ENCODE measurements at places on chromosomes 11 and 22.

GRCh38 chr11:32224580-32224979 is 133.7 kb downstream of the RCN1 start:
- H3K4me3 ChIP-seq: no peak overlapping the region
- no peaks in the 10 kb centered on the region for H3K36me3 ChIP-seq
- DNase-seq: no peak

GRCh38 chr11:14954581-14954980 is 17.6 kb downstream of the CALCA start:
- H3K4me3 ChIP-seq: no peak overlapping the region
- no peaks in the 10 kb centered on the region for H3K36me3 ChIP-seq
- no peak overlapping the region for H3K27ac ChIP-seq

GRCh38 chr11:132913295-132913694 is 619.0 kb downstream of the OPCML start:
- no peak for DNase-seq
- H3K4me1 ChIP-seq: no peaks in the 10 kb centered on the region
- H3K27me3 ChIP-seq: no peaks in the 10 kb centered on the region

- no peak overlapping the region for H3K4me3 ChIP-seq
- H3K27ac ChIP-seq: no peak overlapping the region
- no peaks in the 10 kb centered on the region for H3K36me3 ChIP-seq
Measured at GRCh38 chr11:70488171-70488703, 89.9 kb downstream of the CTTN start.

DNA sequence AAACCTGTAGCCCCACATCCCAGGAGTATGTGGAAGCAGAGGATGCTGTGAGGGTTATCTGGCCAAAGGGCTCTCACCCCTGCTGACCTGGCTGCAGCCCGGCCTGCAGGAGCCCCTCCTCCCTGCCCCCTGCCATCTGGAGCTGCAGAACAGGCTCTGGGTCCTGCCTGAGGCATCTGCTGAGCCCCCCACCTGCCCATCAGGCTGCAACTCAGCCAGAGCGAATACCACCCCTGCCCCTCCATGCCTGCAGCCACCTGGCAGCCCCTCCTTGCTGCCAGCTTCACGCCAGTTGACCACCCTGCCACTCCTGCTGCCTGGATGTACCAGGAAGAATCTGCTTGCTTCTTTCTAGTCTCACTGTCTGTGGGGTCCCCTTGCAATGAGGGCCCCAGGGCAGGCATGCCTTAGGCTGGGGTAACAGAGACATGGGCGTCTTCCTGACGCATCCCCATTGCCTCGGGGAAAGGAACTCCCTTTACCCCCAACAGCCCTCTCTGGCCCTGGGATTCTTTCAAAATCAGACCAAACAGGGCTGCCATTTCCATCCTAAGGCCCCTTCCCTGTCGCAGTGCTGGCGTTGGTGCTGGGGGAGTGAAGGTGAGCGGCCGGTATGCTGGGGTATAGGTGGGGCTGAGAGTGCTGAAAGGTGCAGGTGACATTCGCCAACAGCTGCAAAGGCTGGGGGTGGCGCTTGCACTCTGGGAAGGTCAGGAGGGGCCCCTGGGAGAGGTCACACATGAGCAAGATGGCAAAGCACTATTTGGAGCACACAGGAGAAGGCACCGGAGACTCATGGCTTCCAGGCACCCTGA is 1334.6 kb downstream of the TBC1D22A start:
- peak; percentile 48 for DNase-seq
- no peaks in the 10 kb centered on the region for H3K36me3 ChIP-seq
- H3K4me3 ChIP-seq: no peak overlapping the region

- H3K36me3 ChIP-seq: no peaks in the 10 kb centered on the region
- no peak overlapping the region for H3K27ac ChIP-seq
- H3K4me1 ChIP-seq: no peaks in the 10 kb centered on the region
- no peak overlapping the region for H3K4me3 ChIP-seq
Measured at GRCh38 chr11:85795712-85796487, 15.0 kb downstream of the SYTL2 start.

DNA sequence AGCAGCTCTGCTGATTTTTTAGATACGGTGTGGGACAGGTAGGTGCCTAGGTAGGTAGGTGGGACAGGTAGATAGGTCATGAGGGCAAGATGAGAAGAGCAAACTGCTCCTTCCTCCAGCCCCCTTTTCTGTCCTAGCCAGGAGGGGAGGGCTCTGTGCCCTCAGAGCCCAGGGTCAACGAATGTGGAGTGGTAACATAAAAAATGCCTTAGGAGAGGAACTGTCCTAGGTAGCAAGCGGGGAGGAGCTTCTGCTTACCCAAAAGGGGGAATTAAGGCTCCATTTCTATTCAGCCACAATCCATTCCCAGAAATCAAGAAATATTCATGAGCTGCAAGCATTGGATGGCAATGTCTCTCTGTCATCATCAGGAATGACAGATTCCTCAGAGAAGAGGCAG is 234.8 kb downstream of the GRIK4 start:
- H3K27me3 ChIP-seq: no peaks in the 10 kb centered on the region
- DNase-seq: no peak
- no peaks in the 10 kb centered on the region for H3K4me1 ChIP-seq
- H3K36me3 ChIP-seq: no peaks in the 10 kb centered on the region

GRCh38 chr11:47101406-47101805 is 75.3 kb downstream of the ARFGAP2 start:
- DNase-seq: no peak
- no peaks in the 10 kb centered on the region for H3K27me3 ChIP-seq
- peaks cover 6% of the 10 kb centered on the region for H3K4me1 ChIP-seq
- no peak overlapping the region for H3K4me3 ChIP-seq

DNA sequence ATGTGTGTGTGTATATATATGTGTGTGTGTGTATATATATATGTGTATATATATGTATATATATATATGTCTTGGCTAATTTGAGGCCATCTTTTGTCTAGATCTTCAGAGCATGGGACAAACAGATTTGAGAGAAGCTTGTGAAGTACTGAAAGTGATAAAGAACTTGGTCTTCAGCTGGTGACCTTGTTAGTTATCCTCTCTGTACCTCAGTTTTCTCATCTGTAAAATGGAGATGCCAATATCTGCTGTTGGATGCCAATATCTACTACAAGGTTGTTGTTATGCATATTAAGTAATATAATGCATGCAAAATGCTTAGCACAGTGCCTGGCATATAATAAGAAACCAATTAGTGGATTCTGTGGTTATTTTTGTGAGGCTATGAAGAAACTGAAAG is 2.5 kb upstream of the FEZ1 start:
- H3K27ac ChIP-seq: no peak overlapping the region
- H3K27me3 ChIP-seq: no peaks in the 10 kb centered on the region
- H3K36me3 ChIP-seq: no peaks in the 10 kb centered on the region
- H3K4me1 ChIP-seq: no peaks in the 10 kb centered on the region

GRCh38 chr11:21495879-21496278 is 697.0 kb upstream of the ANO5 start:
- H3K36me3 ChIP-seq: no peaks in the 10 kb centered on the region
- H3K27ac ChIP-seq: no peak overlapping the region
- DNase-seq: no peak
- H3K4me1 ChIP-seq: no peaks in the 10 kb centered on the region
- no peak overlapping the region for H3K4me3 ChIP-seq

GRCh38 chr22:44891791-44892190 is 118.0 kb downstream of the PHF21B start:
- H3K36me3 ChIP-seq: no peaks in the 10 kb centered on the region
- no peak for DNase-seq
- no peak overlapping the region for H3K27ac ChIP-seq
- H3K27me3 ChIP-seq: no peaks in the 10 kb centered on the region

DNA sequence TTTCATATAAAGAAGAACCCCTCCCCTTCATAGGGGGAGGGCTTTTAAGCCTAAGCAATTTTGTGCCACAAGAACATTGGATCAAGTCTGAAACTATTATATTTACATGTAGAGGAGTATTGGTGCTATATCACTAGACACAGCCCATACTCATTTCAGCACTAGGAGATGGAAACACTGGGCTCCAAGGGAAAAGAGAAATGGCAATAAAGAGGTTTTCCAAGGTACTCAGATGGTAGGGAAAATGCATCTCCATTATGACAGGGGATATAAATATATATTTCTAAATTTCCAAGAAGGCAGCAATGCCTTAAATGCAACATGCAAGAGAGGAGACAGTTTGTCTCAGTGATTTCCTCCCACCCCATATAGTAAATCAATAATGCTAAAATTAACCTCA is 209.0 kb downstream of the RAB38 start:
- no peaks in the 10 kb centered on the region for H3K27me3 ChIP-seq
- H3K36me3 ChIP-seq: no peaks in the 10 kb centered on the region
- H3K27ac ChIP-seq: no peak overlapping the region
- H3K4me3 ChIP-seq: no peak overlapping the region
- no peak for DNase-seq

DNA sequence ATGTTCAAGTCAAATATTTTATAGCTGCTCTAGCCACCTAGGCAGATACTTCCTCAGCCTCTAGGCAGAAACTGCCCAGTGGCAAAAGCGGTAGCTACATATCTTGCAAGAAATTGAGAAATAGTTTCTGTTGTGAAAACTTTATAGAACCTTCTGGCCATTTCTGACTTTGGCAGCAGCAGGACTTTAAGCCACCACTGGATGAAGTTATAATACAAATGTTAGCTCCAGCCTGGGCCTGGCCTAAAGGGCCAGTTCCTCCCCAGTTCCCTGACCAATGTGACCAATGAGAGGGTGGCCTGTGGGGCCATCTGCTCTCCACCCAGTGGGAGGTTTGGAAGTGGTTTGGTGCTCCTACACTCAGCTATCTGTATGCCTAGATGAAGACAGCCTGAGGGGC is 254.0 kb upstream of the NARS2 start:
- no peaks in the 10 kb centered on the region for H3K4me1 ChIP-seq
- H3K27ac ChIP-seq: no peak overlapping the region
- H3K36me3 ChIP-seq: no peaks in the 10 kb centered on the region
- no peak for DNase-seq

DNA sequence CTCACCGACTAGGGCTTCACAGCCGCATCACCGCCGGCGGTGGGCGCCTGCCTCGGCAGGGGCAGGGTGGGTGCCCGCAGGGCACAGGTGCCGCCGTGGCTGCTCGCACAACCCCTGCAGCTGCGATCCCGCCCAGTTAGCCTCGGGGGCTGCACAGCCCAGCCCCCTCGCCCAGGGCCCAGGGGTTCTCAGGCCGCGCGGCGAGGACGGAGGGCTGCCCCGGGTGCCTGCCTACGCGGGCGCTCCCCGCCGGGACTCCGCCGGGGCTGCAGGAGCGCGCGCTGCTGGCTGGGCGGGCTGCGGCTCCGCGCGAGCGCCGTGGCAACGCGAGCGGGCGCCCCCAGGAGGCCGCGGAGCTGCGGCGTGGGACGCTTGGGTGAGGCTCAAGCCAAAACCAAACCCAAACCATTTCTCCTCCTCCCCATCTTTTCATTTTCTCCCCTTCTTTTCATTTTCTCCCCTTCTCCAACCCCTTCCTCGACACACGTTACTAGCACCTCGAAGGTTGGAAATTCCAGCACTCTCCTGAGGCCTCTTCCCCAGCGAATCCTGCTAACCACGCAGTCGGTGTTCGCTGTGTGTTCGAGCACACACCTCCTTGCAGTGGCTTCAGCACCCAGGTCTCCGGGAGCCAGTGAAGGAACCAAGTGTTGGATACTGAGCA is at the start of gene MICAL3:
Gene MICAL3, minus strand, starts transcription at position 286 of the 664 bp plus-strand sequence. CDS start 117,749 bp downstream, outside the sequence.
- no peaks in the 10 kb centered on the region for H3K36me3 ChIP-seq
- DNase-seq: peak; percentile 77
- H3K27me3 ChIP-seq: no peaks in the 10 kb centered on the region
- H3K4me3 ChIP-seq: peak within 1 kb of the TSS; percentile 78
- peak within 1 kb of the TSS; percentile 91 for H3K27ac ChIP-seq
- peaks cover 2% of the 10 kb centered on the region for H3K4me1 ChIP-seq

DNA sequence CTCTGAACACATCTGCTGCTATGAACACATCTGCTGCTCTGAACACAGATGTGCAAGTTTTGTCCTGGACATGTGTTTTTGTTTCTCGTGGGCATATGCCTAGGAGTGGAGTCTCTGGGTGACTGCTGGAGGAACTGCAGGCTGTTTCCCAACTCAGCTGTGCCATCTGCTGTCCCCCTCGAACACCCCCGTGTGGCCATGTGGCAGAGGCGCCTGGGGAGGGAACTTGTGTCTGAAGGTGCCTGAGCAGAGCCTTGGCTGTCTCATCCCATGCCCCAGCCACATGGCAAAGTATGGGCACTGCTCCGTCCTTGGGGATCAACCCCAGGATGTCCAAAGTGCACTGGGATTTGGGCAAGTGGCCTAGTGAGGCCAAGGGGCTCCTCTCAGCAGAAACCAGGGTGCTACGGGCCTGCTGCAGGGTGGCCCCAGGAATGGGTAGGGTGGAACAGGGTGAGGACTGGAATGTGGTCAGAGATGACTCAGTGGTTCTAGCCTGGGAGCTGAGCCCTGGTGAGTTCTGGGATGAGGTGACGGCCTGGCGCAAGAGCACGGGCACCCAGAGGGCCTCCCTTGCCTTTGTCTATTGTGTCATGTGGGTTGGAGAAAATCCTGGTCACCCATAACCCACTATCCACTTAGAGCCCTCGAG is 14.7 kb downstream of the GATD1 start:
- no peaks in the 10 kb centered on the region for H3K27me3 ChIP-seq
- H3K4me3 ChIP-seq: no peak overlapping the region
- no peak for DNase-seq
- peaks cover 20% of the 10 kb centered on the region for H3K36me3 ChIP-seq

- no peaks in the 10 kb centered on the region for H3K4me1 ChIP-seq
- H3K36me3 ChIP-seq: no peaks in the 10 kb centered on the region
- peaks cover 10% of the 10 kb centered on the region for H3K27me3 ChIP-seq
- no peak for DNase-seq
- H3K4me3 ChIP-seq: no peak overlapping the region
Measured at GRCh38 chr11:123578778-123579481, 75.5 kb downstream of the SCN3B start.

GRCh38 chr11:85114786-85115185 is 512.4 kb downstream of the DLG2 start:
- no peaks in the 10 kb centered on the region for H3K4me1 ChIP-seq
- H3K27me3 ChIP-seq: no peaks in the 10 kb centered on the region
- H3K4me3 ChIP-seq: no peak overlapping the region

DNA sequence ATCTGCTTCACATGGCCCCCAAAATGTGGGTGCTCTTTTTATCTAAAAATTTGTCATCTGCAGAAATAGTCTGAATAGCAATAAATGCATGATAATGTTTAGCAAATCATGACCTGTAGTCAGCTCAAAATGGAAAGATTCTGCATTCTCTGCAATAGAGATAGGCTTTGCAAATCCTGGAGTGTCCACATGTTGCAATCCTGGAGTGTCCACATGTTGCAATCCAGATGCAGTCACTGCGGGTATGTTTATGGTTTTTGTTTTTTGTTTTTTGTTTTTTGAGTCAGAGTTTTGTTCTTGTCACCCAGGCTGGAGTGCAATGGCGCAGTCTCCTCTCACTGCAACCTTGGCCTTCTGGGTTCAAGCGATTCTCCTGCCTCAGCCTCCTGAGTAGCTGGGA is 20.2 kb upstream of the LRRC32 start:
- no peaks in the 10 kb centered on the region for H3K36me3 ChIP-seq
- H3K4me3 ChIP-seq: no peak overlapping the region
- no peak overlapping the region for H3K27ac ChIP-seq
- H3K4me1 ChIP-seq: no peaks in the 10 kb centered on the region
- DNase-seq: no peak
- no peaks in the 10 kb centered on the region for H3K27me3 ChIP-seq

GRCh38 chr11:108891909-108892511 is 227.1 kb downstream of the DDX10 start:
- H3K36me3 ChIP-seq: no peaks in the 10 kb centered on the region
- H3K4me3 ChIP-seq: no peak overlapping the region
- DNase-seq: no peak
- H3K4me1 ChIP-seq: no peaks in the 10 kb centered on the region
- H3K27ac ChIP-seq: no peak overlapping the region
- H3K27me3 ChIP-seq: no peaks in the 10 kb centered on the region

- no peak for DNase-seq
- H3K4me3 ChIP-seq: no peak overlapping the region
- peak overlapping the region; percentile 54 for H3K27ac ChIP-seq
- no peaks in the 10 kb centered on the region for H3K27me3 ChIP-seq
- H3K36me3 ChIP-seq: no peaks in the 10 kb centered on the region
- H3K4me1 ChIP-seq: peaks cover 48% of the 10 kb centered on the region
Measured at GRCh38 chr11:12824281-12825041, 150.2 kb downstream of the TEAD1 start.

All from sigmoid colon (tissue), 7 donors.